NCI-H2081 treated with DMSO at 0.1 percent for 48 hours (cell line): ENCODE measurements at places on chromosomes 3 and 15.
A peak's percentile ranks its signal among the peaks of the same experiment; 100 is the strongest.

- DNase-seq: no peak
These were observed 100.6 kb downstream of the TLE3 start for GRCh38 chr15:69997161-69997485.

DNA sequence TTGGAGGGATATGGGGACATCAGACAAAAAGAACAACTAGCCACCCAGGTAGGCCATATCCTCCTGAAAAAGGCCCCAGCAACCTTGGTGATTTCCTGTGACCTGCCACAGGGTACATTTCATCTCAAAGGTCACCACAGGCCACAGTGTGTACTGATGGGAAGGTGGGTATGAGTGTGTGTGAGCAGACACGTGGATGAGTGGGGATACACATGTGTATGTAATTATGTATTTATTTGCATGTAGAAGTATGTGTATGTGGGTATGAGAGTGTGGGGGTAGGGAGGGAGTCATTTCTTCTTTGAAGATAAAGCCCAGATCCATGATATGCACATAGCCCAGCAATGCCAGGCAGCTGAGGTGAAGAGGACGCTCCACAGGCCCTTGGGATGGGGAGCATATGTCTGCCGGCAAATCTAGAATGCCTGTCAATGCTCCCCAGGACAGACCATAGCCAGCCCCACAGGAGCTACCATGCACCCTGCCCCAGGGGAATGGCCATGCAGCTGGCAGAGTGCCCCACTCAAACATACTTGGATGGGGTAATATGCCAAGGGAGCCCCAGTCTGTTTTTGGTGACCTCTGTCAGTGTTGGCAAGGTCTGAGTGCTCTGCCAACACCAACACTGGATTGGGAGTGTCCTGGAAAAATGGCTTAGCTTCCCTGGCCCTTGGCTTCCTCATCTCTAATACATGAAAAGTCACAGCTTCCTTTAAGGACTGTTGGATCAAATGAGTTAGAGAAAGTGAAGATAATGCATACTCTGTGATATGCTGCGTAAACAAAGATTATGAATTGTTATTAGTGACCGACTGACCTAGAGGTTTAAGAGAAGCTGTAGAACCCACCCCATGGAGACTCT lies 42.4 kb downstream of the RAB6B start:
- DNase-seq: no peak

GRCh38 chr3:46987743-46988401 lies 8.4 kb downstream of the NBEAL2 start:
- no peak for DNase-seq

GRCh38 chr3:41000471-41000870 lies 198.8 kb upstream of the CTNNB1 start:
- no peak for DNase-seq

GRCh38 chr3:27253831-27254230 lies 115.4 kb downstream of the NEK10 start:
- no peak for DNase-seq

DNA sequence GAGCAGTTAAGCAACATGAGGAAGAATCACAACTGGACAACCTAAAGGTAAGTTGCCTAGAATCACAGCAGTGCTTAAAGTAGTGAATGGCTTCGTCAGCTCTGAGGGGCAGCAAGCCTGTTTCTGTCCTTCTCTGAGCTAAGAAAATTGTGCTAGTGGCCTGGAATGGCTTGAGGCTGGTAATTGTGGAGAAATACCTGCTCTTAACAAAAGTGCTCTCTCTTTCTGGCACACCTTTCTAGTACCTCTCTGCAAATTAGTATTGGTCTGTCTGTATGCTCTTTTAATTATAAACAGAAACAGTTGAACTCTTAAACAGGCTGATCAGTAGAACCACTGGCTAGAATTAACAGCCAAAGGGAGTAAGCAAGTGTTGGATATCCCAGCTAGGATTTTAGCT lies 11.6 kb downstream of the SNX1 start:
- DNase-seq: no peak

GRCh38 chr3:158509891-158510290 lies 61.1 kb upstream of the MLF1 start:
- DNase-seq: no peak

DNA sequence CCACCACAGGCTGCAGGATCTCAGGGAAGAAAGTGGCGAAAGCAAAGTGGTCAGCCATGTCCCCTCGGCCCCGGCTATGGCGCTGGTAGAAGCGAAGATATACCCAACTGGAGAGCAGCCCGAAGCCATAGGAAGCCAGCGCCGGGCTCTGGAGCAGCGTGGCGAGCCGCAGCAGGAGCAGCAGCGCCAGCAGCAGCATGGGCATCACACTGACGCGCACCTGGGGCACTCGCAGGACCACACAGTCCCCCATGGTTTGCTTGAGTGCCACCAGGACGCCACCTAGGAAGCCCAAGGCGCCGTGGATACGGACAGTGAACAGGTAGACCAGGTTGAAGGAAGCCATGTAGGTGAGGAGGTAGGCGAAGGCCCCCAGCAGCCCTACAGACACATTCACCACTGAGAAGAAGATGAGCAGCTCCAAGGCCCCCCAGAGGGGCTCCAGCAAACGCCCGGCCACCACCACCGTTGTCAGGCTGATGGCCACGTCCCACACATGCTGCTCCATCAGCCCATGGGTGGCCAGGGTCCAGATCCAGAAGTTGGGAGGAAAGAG lies 888 bp downstream of the TMEM115 start:
- no peak for DNase-seq

DNA sequence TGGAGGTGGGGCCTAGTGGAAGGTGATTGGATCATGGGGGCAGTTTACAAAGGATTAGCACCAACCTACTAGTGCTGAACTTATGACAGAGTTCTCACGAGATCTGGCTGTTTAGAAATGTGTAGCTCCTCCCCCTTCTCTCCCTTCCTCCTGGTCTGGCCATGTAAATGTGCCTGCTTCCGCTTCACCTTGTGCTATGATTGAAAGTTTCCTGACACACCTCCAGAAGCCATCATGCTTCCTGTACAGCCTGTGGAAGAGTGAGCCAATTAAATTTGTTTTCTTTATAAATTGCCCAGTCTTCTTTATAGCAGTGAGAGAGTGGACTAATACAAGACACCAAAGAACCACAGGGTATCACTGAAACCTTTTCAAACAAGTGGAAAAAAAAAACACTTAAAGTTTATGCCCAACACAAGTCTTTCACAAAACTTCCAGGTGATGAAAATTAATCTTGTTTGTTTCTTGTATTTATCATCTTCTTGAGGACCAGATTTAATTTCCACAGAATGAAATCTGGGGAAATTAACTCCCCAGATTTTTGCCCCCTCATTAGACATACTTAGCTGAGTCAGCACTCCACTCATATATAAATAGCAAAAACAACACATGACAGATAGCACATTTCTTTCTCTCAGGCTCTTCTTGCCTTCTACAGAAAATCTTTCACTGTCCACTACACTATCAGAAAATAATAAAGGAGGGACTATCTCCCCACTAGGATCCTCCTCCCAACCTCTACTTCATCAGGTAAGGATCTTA lies 847.2 kb downstream of the TUSC7 start:
- no peak for DNase-seq

- peak; percentile 65 for DNase-seq
These were observed 42.2 kb upstream of the POU1F1 start for GRCh38 chr3:87318617-87319021.

DNA sequence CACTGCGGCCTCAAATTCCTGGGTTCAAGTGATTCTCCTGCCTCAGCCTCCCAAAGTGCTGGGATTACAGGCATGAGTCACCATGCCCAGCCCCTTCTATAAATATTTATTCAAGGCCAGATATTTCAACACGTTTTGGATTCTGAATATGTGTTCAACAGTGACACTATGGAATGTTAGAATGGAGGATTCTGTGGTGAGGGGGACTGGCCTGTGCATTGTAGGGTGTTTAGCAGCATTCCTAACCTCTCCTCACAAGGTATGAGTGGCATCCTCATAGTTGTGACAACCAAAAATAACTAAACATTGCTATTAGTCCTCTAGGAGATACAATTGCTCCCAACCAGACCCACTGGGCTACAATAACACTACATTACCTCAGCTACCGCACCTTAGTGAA lies 104.0 kb upstream of the ATP10A start:
- DNase-seq: no peak
